ENCODE measurements at places on chromosomes 13 and 19.

GRCh38 chr19:18073197-18073596 lies 13.5 kb downstream of the IL12RB1 start:
- no peak for DNase-seq

DNA sequence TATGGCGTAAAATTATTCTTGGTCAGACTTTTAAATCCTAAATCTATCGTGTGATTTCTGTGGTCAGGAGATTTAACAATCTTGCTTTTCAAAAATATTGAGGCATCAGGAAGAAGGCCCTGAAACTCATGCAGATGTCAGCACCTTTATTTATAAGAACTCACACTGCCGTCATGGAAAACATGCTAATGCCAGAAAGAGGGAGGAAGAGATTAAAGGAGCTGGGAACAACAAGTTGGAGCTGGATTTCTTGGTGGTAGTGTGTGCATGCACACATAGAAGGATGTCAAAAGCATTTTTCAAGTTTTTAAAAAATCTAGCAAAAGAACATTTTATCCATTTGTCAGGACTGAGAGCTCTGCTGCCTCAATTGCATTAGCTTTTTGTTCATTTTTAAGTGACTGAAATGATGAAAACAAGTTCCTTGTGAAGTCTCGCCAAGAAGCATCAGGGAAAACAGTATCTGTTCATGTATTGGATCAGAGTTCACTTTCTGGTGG lies 342.5 kb downstream of the SPRY2 start:
- no peak for DNase-seq

- DNase-seq: no peak
Measured at GRCh38 chr13:48687249-48687648, 33.5 kb downstream of the CYSLTR2 start.

DNA sequence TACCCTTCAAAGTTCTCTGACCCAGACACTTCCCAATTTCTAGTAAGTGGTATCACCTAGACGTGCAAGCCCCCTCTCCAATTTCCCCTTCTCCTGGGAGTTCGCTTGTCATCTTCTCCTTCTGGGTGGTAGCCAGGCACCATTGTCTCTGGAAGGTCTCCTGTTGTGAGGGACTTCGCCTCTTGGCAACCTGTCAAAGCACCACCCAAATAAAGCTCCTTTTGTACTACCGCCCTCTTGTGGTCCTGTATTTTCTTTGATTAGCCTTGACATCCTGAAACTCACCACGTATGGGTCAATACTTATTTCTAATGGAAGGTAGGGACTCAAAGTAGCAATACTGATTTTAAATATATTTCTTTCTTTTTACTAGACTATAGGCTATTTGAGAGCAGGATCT lies 8.2 kb downstream of the GPC5 start:
- DNase-seq: peak; percentile 56

DNA sequence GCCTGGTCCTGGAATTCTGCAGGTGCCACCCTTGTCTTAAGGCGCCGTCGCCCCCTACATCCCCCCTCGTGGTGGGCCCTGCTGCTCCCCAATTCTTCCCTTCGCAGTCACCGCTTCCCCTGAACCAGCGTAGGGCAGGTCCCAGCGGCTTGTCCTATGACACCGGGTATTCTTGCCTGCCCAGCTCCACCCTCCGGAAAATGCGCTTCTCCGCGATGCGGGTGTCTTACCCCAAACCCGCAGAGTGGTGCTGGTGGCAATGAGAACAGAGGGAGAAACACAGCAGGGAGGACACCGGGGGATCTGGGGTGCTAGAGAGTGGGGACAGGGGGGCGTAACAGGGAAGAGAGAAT lies 9.0 kb downstream of the ZNF808 start:
- DNase-seq: no peak

DNA sequence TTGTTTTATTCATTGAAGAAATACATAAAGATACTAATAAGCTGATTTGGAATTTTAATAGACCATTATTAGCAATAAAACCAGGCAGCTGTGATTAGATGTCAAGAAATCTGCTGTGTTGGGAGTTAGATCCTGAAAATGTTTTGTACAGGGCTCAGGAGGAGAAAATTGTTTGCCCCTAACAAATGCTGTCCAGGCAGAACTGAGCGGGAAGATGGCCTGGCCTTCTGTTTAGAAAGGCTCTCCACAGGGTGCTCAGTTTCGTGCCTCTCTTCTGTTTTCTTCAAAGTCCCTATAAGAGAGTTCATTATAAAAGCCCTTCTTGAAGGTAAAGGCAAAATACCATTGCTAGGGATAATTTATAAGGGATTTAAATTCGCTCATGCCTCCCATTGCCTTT lies 64.1 kb downstream of the ERCC5 start:
- DNase-seq: no peak

- DNase-seq: no peak
Measured at GRCh38 chr13:63307228-63307627, 1891.6 kb upstream of the PCDH20 start.

GRCh38 chr19:39126312-39127187 lies 964 bp downstream of the PAK4 start:
- DNase-seq: no peak

GRCh38 chr13:111202745-111203144 lies 87.6 kb downstream of the ARHGEF7 start:
- DNase-seq: no peak

DNA sequence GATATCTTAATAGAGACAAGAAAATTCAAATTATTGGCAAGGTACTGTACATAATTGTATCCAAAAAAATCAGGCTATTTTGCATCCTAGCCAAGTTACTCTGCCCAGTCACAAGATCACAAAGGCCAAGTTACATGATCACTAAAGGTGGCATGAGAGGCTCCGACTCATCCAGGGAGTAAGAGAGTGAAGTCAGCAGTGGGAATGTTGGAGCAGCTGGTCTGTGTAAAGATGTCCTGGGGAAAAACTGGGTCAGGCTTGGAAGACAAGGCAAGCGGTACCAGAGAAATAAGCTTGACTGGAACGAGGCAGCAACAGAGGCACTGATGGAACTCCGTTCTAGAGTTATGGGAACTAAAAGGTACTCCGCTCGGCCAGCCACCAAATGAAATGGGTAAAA lies 50.2 kb upstream of the PSG2 start:
- no peak for DNase-seq

GRCh38 chr19:23810496-23810895 lies 51.8 kb upstream of the ZNF681 start:
- no peak for DNase-seq

- DNase-seq: no peak
Measured at GRCh38 chr19:47186446-47187334, 44.3 kb downstream of the BBC3 start.

GRCh38 chr19:35904311-35905068 lies 2.2 kb downstream of the HCST start:
- no peak for DNase-seq

DNA sequence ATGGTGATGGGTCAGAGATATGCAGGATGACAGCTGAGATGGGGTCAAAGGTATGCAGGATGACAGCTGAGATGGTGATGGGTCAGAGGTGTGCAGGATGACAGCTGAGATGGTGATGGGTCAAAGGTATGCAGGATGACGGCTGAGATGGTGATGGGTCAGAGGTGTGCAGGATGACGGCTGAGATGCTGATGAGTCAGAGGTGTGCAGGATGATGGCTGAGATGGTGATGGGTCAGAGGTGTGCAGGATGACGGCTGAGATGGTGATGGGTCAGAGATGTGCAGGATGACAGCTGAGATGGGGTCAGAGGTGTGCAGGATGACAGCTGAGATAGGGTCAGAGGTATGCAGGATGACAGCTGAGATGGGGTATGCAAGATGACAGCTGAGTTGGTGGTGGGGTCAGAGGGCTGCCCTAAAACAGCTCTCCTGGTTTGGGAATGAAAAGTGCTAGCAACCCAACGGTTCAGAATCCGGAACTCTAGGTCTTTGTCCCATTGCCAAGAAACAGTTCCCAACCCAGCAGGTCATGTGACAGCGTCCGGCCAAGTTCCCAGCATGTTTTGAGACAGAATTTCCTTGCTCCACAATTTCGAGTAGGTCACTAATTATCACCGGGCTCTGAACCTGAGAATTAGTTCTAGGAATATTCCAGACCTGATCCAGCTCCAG lies 3.2 kb downstream of the SELENOW start:
- DNase-seq: no peak

- no peak for DNase-seq
Measured at GRCh38 chr19:17796013-17796837, 1.3 kb downstream of the B3GNT3 start.

DNA sequence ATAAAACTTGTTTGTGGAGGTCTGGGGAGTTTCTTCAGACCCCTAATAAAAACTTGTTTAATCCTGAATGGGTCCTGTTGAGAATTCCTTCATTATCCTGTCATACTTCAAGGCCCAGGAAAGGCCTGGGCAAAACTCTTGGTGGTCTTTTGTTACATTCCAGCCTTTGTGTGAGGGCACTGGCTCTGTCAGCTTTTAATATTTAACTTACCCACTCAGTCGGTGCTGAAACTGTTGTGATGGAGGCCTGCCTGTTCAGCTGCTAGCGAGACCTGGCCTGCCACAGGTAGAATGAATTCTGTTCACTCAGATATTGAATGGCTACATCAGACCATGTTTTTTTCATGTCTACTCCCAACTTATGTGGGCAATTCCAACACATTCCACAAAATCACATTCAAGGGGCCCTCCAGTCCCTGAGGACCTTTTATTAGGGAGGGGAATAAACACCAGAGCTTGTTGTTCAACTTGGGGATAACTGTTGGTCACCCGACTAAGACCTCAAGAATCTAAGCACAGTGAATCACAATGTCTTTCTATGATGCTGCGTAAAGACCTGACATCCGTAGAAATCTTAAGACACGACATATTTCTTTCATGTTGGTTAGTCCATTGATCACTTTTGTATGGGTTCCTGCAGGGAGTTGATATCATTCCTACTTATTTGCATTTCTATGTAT lies 12.5 kb downstream of the NLRP8 start:
- no peak for DNase-seq

DNA sequence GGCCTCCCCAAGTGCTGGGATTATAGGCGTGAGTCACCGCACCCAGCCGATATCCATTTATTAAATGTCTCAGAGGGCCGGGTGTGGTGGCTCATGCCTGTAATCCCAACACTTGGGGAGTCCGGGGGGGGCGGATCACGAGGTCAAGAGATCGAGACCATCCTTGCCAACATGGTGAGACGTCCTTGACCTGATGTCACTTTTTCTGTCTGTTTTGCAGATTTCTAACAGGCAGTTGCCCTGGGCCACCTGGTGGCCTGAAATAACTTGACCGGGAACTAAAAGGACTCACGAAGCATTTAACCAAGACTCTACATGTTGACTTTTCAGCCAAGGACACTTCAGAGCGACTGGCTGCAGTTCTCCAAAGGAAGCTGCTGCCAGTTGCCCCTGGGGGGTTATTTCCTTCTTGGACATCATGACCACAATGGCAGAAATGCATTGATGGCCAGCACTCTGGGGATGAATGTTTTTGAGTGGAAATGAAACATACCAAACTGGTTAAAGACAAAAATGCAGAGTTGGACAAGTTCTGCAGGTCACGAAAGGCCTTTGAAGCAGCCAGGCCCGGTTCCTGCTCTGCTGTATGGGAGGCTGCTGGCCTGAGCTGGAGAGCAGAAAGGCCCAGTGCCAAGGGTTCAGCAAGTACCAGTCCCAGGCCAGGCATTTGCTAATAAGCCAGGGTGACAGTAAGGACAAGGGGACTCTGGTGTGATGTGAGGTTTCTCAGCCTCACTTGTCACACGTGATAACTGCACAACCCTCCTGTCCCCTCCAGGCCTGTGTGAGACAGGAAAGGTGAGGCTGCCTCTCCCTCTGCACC lies 8.3 kb downstream of the ZNF837 start:
- no peak for DNase-seq

DNA sequence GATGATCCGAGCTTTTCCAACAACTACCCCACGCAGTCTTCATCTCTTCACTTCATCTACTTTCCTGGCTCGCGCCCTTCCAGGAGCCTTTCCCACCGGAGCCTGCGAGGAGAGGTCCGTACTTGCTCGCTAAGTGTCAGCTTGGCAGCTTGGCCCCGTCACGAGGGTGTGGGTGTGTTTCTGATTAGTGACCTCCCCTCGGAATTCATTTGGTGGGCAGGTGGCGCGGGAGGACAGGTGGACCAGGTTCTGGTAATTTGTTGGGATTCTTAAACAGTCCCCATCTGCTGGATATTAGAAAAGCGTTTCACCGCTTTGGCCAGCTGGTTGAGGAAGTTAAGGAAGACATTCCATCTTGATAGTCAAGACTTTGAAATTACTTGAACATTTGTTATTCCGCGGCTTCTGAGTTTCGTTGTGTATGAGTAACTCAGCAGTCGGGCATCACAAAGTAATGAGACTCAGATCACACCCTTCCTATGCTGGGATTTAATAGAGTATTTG lies 515 bp downstream of the UFM1 start:
- DNase-seq: no peak

DNA sequence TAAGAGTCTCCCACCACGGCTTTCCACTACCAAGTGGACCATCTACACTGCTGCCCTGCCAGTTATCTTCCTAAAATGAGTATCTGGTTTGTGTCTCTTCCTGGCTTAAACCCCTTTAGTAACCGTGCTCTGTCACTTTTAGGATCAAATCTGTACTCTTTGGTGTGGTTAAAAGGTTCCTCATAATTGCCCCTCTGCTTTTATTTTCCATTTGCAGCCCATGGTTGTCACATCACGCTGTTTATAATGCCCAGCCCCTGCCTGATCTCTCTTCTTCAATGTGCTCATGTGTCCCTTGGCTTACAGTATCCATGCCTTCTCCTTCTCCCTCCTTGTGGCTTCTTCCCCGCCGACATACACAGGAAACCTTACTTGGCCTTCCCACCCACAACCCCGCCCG lies 100.1 kb downstream of the DGKH start:
- no peak for DNase-seq

- DNase-seq: no peak
Measured at GRCh38 chr19:13958043-13958442, 5.7 kb downstream of the DCAF15 start.

All from iPS DF 19.7 (cell line).